ENCODE measurements at places on chromosomes 6 and 20.

GRCh38 chr6:15901141-15902115 lies 227.5 kb upstream of the MYLIP start:
- DNase-seq = peak; percentile 8

DNA sequence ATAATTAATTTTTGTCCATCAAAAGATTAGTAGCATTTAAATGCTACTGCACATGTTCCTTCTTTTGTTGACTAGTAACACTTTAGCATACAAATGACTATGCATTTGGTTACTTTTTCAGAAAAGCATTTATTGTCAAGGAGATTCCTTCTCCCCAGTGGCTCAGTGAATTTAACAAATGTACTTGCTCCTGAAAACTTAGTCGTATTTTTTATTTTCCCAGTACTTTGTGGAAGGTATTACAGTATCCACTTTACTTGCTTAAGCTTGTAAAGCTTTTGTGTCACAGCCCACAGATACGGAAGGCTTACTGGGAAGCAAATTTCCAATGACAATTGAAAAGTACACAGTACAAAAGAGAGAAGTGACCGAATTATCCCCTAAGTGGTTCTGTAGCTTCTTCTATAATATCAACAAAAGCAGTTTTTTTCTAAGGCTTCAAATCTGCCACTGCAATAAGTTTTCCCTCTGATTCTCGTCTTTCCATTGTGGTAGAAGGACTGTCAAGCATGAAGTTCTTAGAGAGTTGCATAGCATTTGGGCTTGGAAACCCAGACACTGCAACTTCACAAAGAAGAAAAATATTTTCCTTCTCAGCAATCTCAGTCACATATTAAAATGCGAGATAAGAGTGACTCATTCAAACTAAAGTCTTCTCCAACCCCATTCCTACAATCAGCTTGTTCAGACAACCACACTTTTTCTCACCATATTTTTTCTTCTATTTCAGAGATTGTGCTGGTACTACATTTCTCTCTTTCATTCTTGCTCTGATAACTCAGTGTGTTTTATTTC lies 431.2 kb downstream of the GRIK2 start:
- DNase-seq = no peak

DNA sequence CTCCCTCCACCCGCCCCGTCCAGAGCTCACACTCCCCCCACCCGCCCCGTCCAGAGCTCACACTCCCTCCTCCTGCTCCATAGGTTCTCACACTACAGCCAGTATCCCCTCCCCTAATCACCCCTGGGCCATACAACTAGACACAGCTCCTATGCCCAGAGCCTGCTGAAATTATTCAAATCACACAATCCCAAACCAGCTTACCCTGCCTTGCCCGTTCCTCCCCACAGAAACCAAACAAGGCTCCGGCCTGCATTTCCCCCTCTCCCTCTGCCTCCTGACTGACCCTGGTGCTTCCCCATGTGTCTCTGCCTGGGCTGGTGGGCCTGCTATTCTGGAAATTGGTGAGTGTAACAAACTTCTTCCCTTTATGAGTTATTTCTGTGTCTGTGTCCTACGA lies 18.6 kb downstream of the SLC2A4RG start:
- no peak for DNase-seq

GRCh38 chr6:14819001-14819400 lies 426.9 kb upstream of the JARID2 start:
- no peak for DNase-seq

GRCh38 chr20:62732031-62732760 lies 23.6 kb downstream of the NTSR1 start:
- DNase-seq = no peak

DNA sequence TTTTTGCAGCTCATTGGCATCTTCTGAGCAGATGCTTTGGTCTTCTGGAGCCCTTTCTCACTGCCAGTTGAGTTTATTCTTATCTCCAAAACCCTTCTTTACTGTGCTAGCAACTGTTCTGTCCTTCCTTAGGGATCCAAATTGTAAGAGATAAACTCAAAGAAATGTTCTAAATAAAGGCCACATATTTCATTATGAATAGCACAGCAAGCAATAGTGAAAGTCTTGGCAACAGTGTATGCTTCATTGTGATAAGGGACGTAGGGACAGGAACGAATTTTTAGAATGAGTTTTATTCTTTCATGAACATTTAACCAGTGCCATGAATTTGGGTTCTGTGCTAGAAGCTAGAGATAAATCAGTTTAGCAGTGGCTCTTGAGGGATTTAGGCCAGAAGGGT lies 61.1 kb downstream of the LRRC1 start:
- no peak for DNase-seq

GRCh38 chr20:23293689-23294088 lies 56.9 kb upstream of the NXT1 start:
- DNase-seq = no peak

DNA sequence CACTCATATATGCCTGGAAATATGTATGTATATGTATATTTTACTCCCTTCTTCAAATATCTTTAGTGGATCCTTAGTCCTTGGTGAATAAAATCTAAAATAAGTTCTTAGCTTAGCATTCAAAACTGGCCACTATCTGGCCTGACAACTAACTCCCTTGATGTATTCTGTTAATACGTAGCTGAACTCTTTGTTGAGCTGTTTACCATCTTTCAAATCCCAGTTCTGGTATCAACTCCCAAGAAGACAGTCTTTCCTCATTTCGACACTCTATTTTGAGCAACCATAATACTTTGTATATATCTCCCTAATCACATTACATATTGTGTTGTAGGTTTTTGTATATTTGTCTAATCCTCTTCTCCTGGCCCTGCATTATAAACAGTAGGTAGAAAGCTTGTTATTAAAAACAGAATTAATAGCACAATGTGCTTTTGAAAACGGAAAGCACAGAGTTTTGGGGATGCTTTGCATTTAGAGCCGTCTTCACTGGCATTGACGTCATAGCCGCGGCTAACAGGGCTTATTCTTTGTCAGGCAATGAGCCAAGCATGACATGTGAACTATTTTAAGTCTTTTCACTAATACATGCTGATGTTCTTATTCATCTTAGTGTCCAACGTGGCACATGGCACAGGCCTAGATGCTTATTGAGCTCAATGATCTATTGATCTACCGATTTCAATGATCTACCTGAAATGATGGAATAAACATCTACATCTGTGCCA lies 47.2 kb upstream of the CCN2 start:
- no peak for DNase-seq

DNA sequence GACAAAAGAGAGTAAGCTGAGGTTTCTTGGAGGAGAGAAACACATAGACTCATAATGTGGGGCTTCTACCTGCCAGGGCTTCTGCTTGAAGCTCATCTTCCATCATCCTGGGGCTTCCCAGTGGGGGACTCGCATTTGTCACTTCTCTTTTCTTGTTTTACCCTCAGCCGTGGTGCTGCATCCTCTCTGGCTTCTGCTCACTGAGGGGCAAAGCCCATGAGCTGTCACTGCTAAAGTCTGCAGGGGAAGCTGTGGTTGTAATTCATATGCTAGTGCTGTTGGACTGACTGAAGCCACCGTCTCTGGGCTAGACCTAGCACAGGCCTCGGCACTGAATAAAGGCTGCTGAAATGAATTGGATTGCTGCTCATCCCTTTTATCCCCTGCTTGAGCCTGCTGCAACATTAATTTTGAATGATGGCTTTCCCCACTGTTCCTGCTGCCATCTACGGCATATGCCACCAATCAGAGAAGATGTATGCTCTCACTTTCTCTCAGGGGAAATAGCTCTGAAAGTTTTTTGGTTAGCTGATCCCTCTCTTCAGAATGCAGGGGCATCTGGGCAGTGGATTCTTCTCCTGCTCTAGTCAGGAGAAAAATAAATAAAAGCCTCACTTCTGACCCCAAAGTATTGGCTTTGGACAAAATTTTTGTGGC lies 568.4 kb upstream of the MAP3K7 start:
- DNase-seq = no peak

DNA sequence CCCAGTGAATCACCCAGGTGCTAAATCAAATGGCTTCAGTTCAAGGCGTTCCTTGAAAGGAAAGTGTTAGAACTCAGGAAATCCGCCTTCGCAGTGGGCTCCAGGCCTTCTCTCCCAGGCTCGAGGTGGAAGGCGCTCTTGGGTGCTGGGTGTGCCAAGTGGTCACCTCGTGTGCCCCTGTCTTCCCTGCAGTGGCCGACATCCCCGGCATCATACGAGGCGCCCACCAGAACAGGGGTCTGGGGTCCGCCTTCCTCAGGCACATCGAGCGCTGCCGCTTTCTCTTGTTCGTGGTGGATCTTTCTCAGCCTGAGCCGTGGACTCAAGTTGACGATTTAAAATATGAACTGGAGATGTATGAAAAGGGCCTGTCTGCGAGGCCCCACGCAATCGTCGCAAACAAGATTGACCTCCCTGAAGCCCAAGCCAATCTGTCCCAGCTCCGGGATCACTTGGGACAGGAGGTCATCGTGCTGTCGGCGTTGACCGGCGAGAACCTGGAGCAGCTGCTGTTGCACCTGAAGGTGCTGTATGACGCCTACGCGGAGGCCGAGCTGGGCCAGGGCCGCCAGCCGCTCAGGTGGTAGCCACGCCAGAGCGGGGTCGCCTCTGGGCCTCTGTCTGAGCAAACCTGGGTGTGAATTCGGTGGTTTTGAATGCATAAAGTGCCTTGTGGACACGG lies 17.8 kb downstream of the MTG2 start:
- DNase-seq = no peak

- DNase-seq = no peak
Measured at GRCh38 chr20:22921595-22922421, 113.3 kb upstream of the SSTR4 start.

GRCh38 chr6:113055061-113055460 lies 707.9 kb downstream of the RFPL4B start:
- no peak for DNase-seq

DNA sequence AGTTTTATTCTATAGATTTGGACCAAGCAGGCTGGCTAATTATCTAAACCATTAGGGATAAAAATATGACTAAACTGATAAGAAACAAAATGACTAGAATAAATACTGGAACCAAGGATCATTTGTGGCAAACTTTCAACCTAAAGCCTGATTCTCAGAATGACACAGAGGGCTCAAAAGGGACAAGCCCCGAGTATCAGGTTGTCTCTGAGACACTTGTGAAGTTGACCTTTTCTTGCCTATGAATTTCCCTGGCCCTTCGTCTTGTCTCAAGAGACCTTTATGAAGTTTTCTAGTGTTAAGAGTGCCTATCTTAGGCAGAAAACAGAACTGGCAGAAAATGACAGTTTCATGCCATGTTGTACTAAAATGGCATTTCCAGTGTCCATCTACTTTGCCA lies 68.3 kb downstream of the IMPG1 start:
- DNase-seq = no peak

DNA sequence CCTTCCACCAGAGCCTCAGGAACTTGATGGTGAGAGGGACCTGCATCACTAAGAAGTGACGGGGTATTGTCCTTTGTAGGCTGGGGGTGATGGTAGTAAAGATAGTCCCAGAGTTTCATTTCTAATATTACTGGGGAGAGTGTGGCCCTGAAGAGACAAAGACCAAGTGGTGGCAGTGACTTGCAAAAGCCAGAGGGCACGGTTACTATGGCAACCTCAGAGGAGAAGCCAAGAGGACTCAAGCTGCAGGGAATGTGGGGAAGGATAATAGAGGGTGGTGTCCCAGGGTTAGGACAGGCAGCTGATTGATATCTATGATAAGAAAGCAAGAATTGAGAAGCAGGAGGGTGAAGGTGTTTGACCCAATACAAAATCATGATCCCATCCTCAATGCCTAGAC lies 42.5 kb downstream of the HLA-G start:
- DNase-seq = no peak

DNA sequence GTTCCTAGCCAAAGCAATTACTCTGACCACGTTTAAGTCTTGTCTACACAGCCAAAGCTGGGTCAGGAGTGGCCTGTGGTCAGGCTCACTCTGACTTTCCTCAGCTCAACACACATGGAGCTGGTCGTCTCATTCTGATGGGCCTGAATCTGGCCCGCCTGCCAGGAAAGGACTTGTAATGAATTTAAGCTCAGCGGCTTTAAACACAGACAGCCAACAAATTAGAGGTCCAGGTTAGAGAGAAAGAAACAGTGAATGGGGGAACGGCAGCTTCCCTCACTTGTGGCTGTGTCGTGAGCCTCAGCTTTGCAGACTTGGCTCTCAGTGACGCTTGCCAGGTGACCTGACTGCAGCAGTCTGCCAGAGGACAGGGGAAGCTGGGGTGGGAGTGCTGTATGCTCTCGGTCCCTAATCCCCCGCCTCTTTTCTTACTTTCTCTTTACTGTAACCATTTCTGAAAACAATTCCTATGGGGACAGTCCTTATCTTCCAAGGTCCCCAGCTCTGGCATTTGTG lies 121.9 kb upstream of the AGPAT4 start:
- DNase-seq = no peak

GRCh38 chr6:2596222-2596621 lies 154.5 kb downstream of the MYLK4 start:
- no peak for DNase-seq

DNA sequence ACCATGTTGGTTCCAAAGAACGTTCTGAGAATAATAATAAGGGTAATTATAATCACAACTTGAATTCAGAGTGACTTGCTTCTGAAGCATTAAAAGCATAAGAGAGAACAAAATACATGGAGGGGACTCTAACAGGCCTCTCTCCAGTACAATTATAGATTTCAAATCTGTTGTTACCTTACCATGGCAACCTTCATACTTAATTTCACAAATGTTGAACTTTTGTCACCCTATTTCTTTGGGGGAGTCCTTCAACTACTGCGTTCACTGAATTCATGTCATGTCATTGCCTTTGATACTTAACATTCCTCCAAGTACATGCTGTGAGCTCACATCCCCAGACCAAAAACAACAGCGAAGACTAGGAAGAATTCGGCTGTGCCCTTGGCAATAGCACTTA lies 104.0 kb downstream of the MKKS start:
- DNase-seq = no peak

DNA sequence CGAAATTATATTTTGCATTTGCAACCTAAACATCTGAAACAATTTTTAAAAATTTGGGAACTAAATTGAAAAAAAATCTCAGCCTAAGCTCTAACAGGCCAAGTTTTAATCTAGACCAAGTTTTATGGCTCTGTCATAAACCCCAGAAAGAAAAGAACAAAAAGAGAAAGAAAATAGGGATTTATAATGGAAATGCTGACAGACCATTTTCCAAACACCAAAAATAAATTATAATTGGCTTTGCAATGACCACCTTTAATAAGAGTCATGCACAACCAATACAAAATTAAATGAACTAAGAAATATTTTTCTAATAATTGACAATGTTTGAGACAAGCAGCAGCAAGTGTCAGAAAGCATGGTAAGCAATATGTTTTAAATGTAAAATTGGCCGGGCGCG lies 72.6 kb downstream of the WDR27 start:
- no peak for DNase-seq

DNA sequence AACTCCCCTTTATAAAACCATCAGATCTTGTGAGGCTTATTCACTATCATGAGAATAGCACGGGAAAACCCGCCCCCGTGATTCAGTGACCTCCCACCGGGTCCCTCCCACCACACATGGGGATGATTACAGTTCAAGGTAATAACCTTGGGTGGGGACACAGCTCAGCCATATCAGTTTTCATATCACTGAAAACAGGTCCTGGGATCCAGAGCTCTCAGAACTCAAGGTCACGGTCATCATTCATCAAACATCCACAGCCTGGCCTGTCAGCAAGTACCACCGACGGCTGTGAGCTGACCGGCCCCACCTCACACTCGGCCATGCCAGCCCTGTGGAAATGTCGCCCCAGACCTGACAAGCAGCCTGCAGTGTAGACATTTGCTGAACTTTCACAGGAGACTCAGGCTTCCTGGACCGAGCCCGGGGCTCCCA lies 14.1 kb upstream of the FRMD1 start:
- no peak for DNase-seq

- DNase-seq = no peak
Measured at GRCh38 chr6:68013780-68014515, 621.1 kb upstream of the ADGRB3 start.

GRCh38 chr6:82080767-82081166 lies 166.8 kb downstream of the IBTK start:
- DNase-seq = no peak

All from stimulated activated CD8-positive, alpha-beta memory T cell treated with anti-CD3 and anti-CD28 coated beads, Interleukin-15, amount 100 ng/mL, for 48 hours (primary cell).